ENCODE measurements at places on chromosomes 16 and 17.

DNA sequence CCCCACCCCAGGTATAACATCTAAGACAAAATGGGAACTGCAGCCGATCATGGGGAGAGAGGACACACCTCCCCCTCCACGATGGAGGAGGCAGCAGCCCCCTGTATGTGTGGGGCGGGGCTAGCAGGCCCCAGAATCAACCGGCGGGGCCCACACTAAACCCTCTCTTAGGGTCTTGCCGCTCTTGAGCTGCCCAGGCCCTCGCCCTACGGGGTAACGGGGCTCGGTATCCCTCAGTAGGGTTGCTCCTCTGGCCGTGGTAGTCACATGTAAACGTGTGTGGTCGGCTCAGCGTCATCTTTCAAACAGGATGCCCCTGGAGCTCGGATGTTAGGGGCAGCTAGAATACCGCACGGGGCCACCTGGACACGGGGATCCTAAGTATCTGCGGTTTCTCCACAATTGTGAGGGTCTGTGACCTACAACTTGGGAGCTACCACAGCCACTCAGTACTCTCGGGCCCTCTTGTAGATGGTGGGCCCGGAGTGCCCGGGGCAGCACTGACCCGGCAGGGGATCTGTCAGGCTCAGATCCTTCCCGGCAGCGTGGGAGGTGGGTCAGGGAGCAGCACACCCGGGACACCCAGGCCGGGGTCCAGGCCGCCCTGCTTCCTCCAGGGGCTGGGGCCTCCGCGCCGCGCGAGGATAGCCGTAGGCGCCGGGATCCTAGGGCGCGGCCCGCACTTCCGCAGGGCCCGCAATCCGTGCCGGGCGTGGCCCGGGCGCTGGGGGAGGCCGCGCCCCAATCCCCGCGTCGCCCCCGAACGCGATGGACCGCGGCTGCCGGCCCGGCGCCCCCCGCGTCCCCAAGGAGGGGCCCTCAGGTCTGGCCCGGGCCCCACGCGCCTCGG is 781 bp downstream of the ARHGDIA start:
- no peak for DNase-seq

DNA sequence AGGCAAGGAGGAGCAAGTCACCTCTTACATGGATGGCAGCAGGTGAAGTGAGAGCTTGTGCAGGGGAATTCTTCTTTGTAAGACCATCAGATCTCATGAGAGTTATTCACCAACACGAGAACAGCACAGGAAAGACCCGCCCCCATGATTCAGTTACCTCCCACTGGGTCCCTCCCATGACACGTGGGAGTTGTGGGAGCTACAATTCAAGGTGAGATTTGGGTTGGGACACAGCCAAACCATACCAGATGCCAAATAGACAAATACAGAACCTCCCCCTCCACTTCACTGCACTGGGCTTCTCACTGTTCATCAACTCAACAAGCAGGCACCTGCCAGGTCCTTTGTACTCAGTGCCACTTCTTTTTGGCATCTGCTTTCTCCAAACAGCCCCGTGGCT is 100.2 kb downstream of the WSCD1 start:
- DNase-seq: no peak

DNA sequence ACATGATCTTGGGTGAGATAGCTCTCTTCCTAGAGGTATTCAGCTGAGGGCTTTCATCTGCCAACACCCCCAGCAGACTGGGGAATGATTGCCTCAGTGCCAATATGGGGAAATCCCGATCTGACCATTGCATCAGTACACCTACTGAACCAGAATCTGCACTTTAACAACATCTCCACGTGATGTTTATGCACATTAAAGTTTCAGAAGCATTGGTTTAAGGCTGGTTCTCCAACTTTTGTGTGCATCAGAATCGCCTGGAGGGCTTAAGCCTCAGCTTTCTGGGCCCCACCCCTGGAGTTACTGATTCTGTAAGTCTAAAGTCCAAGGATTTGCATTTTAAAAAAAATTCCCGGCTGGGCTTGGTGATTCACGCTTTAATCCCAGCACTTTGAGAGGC is 123.6 kb upstream of the MED13 start:
- no peak for DNase-seq

GRCh38 chr17:50837980-50838954 is 2.9 kb downstream of the WFIKKN2 start:
- no peak for DNase-seq

DNA sequence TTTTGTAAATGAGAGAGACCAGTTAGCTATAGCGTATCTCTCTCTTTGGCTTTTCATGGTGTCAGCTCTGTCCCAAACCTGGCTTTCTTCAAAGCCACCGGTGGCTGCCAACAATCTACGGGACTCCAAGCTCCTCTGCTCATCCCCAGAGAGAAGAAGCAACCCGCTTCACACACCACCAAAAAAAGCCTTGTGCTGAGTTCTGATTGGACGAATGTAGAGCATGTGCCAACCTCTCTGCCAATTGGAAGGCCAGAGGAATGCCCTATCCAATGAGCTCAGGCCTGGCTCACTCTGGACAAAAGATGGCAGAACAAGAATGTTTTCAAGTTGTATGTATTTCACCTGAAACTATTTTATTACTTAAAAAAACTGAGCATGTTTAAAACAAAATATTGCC is 202.4 kb downstream of the C16orf95 start:
- no peak for DNase-seq

DNA sequence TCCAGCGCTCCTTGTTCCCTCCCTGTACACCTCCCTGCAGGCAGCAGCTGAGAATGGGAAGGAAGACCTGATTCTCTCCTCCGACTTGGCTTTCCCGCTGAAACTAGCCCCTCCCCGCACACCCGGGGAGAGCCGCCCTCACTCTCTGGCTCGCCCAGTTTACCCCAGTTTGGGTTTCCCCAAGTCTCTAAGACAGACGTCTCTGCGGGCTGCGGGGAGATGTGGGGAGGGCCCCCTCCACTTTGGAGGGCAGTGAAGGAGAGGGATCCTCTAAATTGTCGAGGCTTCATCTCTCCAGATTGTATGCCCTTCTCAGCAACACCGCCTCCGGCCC is 797 bp downstream of the GRB7 start:
- DNase-seq: no peak

- no peak for DNase-seq
These were observed 24.9 kb downstream of the COPZ2 start for GRCh38 chr17:48012654-48013053.

GRCh38 chr16:75007443-75007842 is 8.6 kb downstream of the ZNRF1 start:
- no peak for DNase-seq

DNA sequence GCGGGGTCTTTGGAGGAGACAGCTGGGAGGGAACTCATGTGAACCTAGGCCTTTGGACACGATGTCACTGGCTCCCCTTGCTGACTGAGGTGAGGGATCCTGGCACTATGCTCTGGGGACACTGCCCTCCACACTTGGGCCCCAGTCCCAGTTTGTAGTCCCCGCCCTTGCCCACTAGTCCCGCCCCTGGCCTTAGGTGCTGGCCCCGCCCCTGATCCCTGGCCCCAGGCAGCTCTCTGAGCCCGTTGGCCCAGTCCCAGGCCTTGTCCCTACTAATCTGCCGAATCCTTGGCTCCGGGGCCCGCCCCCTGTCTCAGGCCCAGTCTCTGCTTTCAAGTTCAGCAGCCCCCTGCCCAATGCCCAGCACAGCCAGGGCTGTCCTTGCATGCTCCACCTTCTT is 61.0 kb downstream of the SMPD3 start:
- DNase-seq: no peak

DNA sequence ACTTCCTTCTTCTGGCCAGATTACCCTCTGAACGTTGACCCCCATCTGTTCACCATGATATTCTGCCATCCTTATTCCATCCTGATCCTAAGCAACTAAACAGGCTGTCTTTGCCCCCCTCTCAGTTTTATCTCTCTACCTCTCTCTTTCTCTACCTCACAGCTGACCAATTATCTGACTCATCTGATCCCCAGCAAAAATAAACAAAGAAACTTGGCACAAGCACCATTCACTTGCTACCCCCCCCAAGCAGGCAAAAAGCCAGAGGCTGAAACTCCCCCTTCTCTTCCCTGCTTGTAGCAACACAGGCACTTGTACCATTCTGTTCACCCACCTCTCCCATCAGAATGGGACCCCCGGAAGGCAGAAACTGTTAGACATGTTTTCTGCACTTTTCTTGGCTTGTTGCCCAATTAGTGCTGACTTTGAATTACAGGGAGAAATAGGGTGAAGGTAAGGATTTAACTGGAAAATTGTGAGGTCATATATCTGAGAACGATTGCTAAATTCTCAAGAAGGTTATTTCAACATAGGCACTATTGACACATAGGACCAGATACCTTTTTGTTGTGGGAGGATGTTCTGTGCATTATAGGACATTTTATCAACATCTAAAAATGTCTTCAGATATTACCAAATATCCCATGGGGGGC is 163.2 kb downstream of the TOX3 start:
- no peak for DNase-seq

GRCh38 chr17:9173386-9173983 is 152.2 kb downstream of the NTN1 start:
- no peak for DNase-seq

DNA sequence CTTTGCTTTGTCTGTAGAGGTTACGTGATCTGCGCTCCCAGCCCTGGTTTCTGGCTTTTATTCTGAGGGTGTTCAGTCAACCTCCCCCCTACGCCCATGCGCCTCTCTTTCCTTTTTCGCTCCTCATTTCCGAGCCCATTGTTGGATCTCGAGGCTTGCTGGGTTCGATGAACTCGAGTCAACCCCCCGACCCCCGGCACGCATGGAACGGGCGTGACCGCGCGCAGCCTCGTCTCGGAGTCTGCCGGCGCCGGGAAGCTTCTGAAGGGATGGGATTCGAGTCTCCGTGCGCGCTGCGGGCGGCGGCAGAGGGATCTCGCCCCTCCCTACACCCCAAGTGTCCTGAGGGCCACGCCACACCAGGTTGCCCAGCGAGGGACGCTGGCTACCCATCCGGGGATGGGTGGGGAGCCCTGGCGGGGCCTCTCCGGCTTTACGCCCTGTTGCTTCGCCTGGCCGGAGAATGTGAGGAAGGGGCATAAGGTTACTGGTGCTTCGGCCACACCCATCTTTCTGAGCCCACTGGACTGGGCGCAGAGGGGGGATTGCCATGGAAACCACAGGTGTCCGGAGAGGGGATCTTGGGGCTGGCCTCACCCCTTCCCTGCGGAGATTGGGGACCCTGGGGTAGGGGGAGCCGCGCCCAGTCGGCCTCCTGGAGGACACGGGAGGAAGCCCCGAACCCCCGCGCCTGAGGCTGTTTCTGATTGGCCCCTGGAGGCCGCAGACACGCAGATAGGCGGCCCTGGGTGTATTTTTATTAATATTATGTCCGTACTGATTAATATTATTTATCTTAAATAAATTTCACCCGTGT is 1.8 kb downstream of the MAPT start:
- DNase-seq: no peak

DNA sequence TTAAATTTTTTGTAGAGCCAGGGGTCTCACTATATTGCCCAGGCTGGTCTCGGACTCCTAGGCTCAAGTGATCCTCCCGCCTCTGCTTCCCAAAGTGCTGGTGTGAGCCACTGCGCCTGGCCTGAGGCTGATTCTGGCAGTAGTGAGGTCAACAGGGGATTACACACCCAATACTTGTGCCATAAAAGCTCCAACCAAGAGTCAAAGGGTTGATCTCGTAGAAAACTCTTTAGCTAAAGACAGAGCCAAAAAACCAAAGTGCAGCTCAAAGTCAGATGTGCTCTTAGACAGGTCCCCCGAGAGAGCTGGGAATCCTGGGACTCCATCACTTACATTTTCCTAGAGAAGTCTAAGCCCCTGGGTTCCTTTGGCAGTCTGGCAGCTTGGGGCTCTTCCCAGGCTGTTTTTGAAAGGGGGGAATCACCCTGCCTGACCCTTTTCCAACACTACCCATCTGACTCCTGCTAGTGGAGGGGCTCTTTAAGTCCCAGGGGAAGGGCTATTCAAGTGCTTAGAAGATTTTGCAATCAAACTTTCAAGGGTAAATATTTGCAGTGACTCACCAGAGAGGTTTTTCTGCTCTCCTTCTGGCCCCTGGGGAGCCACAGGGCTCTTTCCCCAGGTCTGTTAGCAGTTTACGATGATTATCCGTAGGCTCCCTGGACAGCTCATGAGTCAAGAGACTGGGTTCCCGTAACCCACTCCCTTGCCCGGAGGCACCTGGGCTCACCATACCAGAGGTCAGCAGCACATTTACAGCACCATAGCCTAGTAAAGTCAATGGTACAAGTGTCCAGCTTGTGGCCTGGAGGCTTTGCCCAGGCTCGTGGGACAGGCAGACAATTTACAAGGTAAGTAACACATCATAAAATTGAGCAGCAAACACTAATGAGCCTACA is 408.7 kb downstream of the SLC39A11 start:
- DNase-seq: no peak

GRCh38 chr17:50129728-50130558 is at the start of gene SAMD14:
TSS of gene SAMD14 (minus strand) at chr17:50130160. CDS start at chr17:50124959, 5,201 bp downstream.
- DNase-seq: no peak

GRCh38 chr16:23502466-23502865 is 7.8 kb downstream of the GGA2 start:
- no peak for DNase-seq
